ENCODE measurements at places on chromosomes 3 and 15. TPM values are rescaled to one million over a fixed set of nuclear protein-coding genes. Genes with fewer than 3 reads are reported as not detected.

DNA sequence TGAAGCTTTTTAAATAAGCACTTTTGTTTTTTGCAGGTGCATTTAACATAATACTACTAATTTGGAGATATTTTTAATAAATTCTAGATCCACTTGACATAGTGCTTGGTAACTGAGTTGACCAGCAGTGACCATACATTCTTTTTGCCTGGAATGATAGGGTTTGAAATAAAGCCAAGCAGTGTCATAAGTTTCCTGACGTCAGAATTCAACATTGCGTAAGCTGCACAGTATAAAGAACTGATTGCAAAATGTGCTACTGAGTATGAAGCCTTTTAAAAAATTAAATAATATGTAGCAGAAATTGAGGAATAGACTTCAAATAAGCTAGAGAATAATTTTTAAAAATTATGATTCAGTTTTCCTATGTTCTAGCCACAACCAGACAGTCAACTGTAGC is 454.6 kb upstream of the ARPP21 start:
- DNase-seq = no peak

DNA sequence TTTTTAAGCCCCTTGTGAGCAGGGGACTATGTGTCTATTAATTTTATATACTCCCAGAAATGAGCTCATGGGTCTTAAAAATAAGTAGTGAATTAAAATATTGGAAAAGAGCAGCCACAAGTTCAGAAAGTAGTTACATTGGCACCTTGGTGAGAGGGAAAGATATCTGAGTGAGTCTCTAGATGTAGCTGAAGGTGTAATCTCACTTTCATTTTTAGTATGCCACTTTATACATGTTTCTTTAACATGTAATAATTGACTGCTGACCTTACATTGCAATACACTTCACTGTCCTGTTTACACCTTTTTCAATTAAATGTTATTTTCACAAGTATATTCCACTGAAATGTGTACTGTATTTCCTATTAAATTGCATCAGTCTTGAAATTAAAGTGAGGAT is 12.1 kb upstream of the PAK6 start:
- DNase-seq = no peak

The VGLL3 gene
- polyA plus RNA-seq = 4.4 TPM

The SEMA6D gene
- polyA plus RNA-seq = 48.8 TPM

The DPH6 gene
- 21.5 TPM for polyA plus RNA-seq

Data from left renal cortex interstitium (tissue), 4 donors.